ENCODE measurements at places on chromosomes 7 and 10. TPM values are rescaled to one million over a fixed set of nuclear protein-coding genes. Genes with fewer than 3 reads are reported as not detected.

- H3K36me3 ChIP-seq, result no peaks in the 10 kb centered on the region
- DNase-seq, result peak; percentile 69
- peak overlapping the region; percentile 79 for H3K27ac ChIP-seq
- H3K4me1 ChIP-seq, result peaks cover 20% of the 10 kb centered on the region
- H3K27me3 ChIP-seq, result no peaks in the 10 kb centered on the region
Measured at GRCh38 chr7:140316165-140316661, 82.1 kb downstream of the SLC37A3 start.

DNA sequence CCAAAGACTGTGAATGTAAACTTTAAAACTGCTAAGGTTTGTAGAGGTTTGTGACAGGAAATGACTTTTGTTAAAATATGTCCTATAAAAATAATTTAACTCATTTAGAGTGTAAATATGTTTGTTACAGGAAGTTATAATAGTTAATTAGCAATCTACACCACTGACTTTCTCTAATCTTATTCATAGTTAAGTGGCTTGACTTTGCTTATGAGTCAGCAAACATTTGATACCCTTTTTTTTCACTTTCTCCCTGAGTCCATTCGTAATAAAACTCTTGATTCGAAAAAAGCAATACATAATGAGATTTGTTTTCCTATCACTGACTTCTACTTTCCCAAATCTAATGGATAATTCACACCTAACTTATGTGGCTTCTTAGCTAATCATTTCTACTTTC, 317.7 kb upstream of the SEMA3C start:
- no peaks in the 10 kb centered on the region for H3K4me1 ChIP-seq
- H3K4me3 ChIP-seq, result no peak overlapping the region
- H3K36me3 ChIP-seq, result no peaks in the 10 kb centered on the region
- DNase-seq, result no peak

DNA sequence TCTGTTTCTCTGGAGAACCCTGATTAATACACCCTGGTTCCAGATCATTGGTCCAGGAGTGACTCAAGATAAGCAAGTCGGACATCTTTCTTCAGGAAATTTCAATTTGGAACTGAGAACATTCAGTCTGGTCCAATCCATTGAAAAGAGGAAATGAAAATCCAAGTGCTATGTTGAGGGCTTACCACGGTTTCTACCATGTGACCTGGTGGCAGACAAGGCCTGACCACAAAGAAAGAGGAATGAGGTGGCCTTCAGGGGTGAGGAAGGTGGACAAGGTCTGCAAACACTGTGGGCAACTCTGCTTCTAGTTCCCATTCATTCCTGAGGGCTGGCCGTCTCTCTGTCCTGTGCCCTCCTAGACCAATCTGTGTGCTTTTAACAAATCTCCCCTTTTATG, 149.2 kb upstream of the GHITM start:
- no peak overlapping the region for H3K27ac ChIP-seq
- no peaks in the 10 kb centered on the region for H3K4me1 ChIP-seq
- DNase-seq, result peak; percentile 12
- H3K4me3 ChIP-seq, result no peak overlapping the region

DNA sequence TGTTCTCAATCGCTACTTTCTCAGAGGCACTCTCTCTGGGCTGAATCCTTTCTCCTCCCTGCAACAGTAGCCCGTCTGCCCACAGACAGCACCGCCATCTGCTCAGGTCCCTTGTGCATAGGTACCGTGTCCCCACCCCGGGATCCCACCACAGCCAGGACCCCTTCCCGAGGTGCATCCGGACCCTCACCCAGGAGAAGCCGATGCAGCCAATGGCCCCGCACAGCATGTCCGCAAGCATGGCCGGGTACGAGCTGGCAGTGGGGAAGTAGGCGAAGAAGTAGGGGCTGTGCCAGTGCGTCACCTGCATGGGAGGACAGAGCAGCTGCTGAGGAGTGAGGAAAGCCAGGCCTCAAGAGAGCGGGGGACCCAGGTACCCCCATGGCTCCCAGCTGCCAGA, 25.5 kb downstream of the DDC start:
- no peaks in the 10 kb centered on the region for H3K4me1 ChIP-seq
- H3K27ac ChIP-seq, result no peak overlapping the region
- DNase-seq, result no peak
- no peak overlapping the region for H3K4me3 ChIP-seq

DNA sequence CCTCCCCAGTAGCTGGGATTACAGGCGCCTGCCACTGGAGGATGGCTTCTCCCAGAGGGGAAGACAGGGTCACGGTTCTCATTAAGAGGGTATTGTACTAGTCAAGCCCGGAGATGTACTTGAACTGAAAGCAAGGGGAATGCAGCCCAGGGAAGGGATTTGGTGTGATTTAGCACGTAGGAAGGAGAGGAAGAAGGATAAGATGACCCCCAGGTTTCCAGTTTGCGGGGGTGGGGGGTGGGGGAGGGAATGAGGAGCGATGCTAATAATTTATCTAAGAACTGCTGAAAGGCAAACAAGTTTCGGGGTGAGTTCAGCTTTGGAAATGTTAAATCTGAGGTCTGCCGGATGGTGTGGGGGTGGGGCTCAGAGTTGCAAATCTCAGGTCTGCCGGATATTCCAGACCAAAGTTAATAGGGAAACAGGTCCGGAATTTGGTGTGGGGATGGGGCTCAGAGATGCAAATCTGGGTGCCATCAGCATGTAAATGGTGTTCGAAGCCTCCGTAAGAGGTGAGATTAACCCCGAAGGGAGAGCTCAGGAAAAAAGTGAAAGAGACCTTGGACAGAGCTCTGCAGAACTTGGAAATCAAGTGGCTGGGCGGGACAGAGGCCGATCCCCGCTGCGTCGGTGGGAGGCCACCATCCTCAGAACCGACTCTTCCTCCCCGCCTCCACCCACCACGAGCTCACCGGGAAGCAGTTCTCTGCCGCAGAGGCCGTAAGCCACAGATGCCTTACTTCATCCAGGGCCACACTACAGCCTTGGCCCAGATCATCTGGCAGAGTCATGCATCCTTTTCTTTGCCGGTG, 1.6 kb upstream of the SEPHS1 start:
- no peaks in the 10 kb centered on the region for H3K36me3 ChIP-seq
- peak overlapping the region; percentile 99 for H3K27ac ChIP-seq
- peaks cover 25% of the 10 kb centered on the region for H3K4me1 ChIP-seq
- H3K4me3 ChIP-seq, result peak overlapping the region; percentile 62

DNA sequence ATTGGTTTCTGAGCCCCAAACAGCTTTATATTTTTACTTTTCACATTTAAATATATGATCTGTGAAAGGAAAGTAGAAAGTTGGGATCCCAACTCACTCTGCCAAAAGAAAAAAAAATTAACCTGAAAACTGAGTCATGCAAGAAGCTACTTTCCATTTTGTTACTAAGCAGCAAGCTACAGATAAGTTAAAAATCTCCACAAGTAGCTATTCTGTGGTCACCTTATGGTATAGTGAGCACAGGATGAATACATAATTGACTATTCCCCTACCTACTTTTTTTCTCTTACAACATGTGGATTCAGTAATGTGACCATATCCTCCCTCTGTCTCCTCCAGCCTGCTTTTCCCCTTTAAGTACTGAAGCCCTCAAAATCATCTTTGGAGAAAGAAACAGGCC, 30.3 kb upstream of the CREB3L2 start:
- no peaks in the 10 kb centered on the region for H3K4me1 ChIP-seq
- H3K27me3 ChIP-seq, result no peaks in the 10 kb centered on the region
- H3K27ac ChIP-seq, result no peak overlapping the region

The TSPAN15 gene
- 152 TPM for total RNA-seq

The CALCR gene
- total RNA-seq, result not detected

The TMEM139 gene
- 48.0 TPM for total RNA-seq

The DENND2A gene
- total RNA-seq, result 9.2 TPM

The ADO gene
- 9.6 TPM for total RNA-seq

The SYT15 gene
- total RNA-seq, result 0.80 TPM

The PIP gene
- not detected for total RNA-seq

The GIMAP6 gene
- 7.4 TPM for total RNA-seq

Data from transverse colon (tissue), 4 donors.